ENCODE measurements at places on chromosomes 1 and 21. TPM values are rescaled to one million over a fixed set of nuclear protein-coding genes. Genes with fewer than 3 reads are reported as not detected.

DNA sequence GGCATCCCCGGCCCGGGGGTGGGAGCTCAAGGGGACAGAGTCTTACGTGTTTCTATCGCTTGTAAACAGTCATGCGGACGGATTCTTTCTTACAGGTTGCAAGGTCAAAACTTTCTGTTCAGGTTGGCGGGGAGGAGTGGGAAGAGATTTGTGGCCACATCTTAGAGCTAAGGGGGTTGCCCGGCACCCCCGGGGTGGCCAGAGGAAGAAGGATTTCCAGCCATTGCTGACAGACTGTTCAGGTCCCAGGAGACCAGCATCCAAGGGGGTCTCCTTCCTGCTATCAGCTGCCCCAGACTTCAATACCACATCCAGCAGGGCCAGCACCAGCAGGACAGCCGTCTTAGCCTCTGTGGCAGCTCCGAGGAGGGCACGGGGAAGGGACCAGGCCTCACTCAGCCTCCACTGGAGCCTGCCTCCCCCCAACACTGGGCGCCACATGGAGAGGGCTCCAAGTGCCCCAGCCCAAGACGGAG is 52.0 kb downstream of the KIF21B start:
- no peak for DNase-seq

DNA sequence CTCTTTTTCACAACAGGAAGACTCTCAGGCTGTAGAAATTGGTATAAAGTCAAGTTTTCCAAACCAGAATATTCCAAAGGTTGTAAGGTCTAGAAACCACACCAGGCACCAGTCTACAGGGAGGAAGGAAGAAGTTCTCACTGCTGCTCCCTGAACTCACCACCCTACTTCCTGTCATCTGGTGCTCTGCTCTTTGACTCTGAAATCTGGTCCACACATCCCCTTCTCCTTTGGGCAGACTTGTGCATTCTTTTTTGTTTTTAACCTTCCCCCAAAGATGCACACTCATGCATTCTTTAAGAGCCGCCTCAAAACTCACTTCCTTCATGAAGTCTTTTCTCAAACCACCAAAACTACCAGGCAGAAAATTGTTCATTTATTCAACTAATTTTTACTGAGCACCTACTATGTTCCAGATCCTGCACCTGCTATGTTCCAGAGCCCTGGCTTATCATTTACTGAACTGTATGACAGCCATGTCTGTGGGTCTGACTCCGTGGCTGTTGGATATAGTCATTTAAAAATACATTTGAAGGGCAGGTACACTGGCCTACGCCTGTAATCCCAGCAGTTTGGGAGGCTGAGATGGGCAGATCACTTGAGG is 30.1 kb upstream of the EPS15 start:
- DNase-seq: no peak

DNA sequence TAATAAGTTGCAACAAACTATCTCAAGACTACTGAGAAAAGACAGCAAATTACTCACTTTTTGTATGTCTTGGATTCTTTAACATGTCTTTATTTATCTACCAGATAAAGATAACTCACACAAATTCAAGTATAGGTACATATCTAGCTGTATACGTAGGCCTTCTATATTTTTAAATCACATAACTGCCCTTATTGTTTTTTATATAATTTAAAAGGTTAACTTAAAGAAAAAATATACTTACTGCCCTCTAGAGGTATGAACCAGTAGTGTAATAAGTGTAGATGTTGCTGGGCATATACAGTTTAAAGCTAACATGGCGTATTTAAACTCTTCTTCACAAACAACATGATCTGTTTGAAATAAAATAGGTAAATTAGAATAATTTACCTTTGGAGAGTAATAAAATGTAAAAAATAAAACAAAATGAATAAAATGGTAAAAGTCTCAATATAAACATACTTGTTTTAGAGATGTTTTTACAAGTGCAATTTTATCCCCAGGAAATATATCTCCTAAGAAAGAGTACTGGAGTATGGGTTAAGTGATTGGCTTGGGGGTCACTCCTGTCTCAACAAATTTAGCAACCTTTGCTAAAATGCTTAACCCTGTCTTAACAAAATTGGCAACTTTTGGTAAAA is 235.2 kb downstream of the KCNT2 start:
- peak; percentile 44 for DNase-seq

C1orf87 gene
- not detected for polyA plus RNA-seq

DENND1B gene
- polyA plus RNA-seq: 9.2 TPM
